ENCODE measurements at places on chromosomes 7 and 10.

- no peak for DNase-seq
Measured at GRCh38 chr7:1108264-1108920, 20.5 kb downstream of the GPER1 start.

DNA sequence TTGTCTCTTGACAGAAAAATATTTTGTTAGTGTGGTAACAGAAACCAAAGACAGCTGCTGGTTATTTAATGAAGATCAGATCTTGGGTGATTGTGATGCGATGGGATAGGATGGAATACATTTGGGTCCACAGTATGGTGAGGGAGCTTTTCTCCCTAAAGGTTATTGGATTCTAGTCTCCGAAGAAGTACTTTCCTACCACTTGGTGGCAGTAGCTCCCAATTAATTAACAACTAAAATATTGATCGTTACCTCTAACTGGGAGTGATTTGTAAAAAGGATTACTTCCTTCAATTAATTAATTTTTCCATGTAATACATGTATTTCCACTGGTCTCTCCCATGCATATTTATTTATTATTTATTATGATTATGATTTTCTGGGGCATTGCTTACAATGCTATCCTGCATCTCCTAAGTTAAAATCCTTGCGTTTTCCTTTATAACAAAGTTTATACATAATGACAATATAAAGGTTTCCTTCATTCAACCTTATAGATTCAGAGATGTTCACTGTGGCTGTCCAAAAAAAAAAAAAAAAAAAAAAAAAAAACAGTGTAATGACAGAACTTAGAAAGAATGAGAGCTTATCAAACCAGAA, 25.6 kb downstream of the TMEM196 start:
- no peak for DNase-seq

DNA sequence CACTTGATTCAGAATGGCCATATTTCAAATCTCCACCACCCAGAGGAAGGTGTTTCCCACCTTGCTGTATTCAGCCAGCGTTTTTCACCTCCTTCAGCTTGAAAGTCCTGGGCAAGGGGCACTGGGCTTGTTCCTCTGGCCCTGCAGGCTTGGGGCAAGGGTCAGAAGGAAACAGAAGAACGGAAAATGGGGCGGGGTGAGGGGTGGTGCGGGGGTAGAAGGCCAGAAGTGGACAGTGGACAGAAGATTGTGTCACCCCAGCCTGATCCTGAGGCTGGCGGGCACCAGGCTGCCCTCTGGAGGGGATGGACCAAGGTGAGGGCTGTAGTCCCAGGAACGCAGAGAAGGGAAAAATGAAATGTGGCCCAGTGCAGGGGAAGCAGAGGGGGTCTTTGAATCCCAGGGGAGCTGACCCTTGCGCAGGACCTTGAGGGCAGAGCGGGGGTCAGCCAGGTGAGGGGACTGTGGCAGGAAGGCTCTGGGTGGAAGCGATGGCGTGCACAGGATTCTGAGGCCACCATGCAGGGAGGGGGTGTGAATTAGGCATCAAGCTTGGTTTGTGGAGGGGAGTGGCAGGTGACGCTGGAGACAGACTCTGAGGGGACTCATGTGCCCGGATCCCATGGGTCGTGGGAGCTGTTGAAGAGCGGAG, 23.0 kb downstream of the TMEM120A start:
- DNase-seq = no peak

GRCh38 chr10:6033954-6034353, 28.2 kb downstream of the IL2RA start:
- DNase-seq = no peak

DNA sequence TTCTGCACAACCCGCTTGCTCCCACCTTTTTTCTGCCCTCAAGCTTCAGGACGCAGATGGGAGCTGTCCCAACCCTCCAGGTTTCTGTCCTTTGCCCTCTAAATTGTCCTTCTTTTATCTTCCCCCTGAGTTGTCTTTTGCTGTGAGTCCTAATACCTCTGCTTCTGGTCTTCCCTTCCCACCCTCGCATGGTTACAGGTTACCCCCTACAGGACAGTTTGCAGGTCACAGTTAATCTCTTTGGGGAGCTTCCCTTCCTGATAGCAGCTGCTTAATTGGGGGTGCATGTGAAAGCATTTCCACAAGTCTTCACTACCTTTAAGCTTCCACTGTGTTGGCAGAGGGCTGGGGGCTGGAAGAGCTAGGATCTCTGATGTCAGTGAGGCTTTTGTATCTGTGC, 121.5 kb upstream of the CXCL12 start:
- DNase-seq = no peak

GRCh38 chr7:127838816-127839415, 186.9 kb downstream of the SND1 start:
- DNase-seq = no peak

GRCh38 chr10:122419876-122420623, 34.4 kb upstream of the ARMS2 start:
- DNase-seq = no peak

DNA sequence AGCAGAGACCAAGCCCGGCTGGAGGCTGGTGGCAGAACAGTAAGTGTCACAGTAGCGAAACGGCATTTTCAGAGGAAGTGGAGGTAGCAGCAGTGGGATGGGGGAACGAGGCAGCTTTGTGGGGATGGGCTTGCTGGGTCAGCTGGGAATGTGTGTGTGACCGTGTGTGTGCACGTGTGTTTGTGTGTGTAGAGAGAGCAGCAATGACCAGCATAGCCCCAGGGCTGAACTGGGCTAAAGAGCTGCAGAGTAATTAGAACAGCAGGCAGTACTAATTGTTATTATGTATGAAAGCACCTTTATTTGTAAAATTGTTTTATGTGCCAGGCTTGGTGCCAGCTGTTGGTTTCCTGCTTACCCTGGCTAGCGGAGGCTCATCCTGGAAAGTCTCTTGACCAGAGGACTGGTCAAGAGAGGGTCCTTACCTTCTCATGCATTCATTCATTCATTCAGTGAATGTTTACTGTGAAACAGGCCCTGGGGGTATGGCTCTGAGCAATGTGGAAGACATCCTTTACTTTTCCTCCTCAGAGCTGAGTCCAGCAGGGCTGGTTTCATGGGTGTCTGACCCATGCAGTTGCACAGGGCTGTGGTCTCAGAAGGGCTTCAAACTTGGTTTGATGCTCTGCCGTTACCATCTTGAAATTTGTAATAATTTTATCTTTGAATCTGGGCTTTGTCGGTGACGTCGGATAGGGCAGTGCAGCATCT, 184.6 kb downstream of the SEC23IP start:
- no peak for DNase-seq

DNA sequence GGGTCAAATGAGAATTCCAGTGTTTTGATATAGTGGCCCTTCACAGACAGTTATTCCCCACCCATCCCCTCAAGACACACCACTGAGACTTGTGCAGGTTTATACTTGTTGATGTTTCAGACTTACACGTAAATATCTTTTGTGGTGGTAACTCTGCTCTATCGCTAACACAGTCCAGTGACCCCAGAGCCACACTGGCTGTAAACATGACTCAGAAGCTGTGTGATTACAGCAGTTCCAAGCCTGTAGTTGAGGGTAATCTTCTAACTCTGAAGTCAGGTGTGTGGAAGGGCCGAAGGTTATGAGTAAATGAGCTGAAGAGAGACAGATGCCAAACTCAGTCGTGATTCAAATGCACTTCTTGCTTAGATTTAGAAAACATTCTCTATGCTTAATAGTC, 19.4 kb downstream of the NOBOX start:
- no peak for DNase-seq

- DNase-seq = no peak
Measured at GRCh38 chr10:10225136-10225676, 792.5 kb upstream of the CELF2 start.

DNA sequence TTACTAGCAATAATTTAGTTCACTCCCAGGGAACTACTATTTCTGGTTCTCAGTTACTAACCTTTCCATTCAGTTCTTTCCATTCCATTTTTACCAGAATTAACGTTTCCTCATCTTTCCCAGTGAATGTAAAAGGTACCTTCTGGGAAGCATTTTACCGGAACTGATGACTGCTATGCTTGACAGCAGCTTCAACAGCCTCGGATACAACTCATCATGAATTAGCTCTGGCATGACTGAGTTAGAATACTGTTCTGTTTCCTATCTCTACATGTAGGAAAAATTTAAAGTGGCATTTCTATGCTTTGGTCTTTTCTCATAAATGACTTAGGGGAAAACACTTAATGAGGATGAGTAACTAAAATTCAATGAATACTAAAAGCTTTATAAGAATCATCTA, 18.6 kb downstream of the TAS2R41 start:
- DNase-seq = no peak

DNA sequence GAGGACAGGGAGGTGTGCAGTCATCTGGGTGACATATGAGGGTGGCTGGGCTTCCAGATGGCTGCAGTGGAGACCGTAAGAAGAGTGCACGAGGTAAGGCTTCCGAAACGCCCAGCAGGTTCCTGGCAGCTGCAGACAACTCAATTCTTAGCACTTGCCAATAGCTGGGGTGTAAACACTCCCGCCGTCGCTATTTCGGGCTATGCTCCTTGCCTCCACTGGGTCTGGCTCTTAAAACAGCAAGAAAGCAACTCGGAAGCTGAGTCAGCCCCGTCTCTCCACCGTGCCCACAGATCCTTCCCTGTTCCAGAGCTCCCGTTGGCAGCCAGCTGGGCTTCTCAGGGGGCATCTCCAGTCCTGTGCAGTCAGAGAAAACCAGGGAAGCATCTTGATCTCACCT, 6.1 kb upstream of the PDGFA start:
- no peak for DNase-seq

GRCh38 chr10:59281861-59282260, 80.5 kb downstream of the FAM13C start:
- DNase-seq = no peak

- DNase-seq = no peak
Measured at GRCh38 chr7:87513735-87514335, 38.4 kb upstream of the ABCB4 start.

- no peak for DNase-seq
Measured at GRCh38 chr10:35388197-35388596, 51.9 kb downstream of the CCNY start.

- DNase-seq = no peak
Measured at GRCh38 chr7:92485267-92485892, 7.6 kb upstream of the ERVW-1 start.

GRCh38 chr7:80488406-80488805, 23.5 kb downstream of the GNAT3 start:
- no peak for DNase-seq

DNA sequence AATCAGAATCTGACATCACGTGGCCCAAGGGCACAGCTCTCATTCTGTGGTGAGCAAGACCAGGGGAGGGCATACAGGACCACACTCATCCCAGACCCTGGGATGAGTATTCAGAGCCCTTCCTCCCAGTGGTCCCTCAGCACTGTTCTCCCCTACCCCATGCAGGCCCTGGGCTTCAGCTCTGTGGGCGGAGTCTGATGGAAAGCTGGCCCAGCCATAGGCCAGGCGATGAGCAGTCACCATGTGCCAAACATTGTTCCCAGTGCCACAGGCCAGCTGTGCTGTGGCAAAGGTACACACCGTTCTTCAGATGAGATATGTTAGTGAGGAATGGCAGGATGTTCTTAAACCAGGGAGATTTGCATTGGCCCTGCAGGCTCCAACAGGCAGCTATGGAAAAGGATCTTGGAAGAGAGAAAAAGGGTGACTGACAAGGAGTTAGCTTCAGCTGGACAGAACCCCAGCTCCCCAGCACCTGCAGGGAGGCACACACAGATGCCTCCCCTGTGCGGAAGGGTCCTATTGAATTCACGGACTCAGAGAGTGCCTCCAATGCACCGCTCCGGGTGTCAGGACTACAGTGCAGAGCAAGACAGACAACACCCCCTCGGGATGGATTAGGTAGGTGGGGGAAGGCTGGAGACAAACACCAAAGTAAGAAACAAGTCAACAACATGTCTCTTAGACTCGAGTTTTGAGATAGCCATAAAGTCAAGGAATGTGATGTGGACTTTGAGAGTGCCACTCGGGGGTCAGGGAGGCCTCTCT, 596.0 kb upstream of the MGMT start:
- no peak for DNase-seq

DNA sequence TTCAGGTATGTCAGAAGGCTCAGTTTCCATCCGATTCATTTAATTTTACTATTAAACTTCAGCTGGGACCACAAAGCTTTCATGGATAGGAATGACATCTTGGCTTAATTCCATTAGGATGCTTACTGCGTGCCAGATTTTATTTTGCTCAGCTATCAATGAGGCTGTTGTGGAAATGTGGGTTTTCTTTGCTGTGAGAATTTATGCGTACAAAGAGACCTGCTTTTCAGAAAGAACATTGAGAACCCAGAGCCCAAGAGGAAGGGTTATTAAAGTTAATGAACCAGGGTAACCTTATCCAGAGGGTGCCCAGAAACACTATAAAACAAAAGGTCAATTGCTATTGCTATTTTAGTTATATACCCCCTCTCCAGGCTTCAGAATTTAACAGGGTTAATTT, 98.3 kb downstream of the MKLN1 start:
- no peak for DNase-seq

DNA sequence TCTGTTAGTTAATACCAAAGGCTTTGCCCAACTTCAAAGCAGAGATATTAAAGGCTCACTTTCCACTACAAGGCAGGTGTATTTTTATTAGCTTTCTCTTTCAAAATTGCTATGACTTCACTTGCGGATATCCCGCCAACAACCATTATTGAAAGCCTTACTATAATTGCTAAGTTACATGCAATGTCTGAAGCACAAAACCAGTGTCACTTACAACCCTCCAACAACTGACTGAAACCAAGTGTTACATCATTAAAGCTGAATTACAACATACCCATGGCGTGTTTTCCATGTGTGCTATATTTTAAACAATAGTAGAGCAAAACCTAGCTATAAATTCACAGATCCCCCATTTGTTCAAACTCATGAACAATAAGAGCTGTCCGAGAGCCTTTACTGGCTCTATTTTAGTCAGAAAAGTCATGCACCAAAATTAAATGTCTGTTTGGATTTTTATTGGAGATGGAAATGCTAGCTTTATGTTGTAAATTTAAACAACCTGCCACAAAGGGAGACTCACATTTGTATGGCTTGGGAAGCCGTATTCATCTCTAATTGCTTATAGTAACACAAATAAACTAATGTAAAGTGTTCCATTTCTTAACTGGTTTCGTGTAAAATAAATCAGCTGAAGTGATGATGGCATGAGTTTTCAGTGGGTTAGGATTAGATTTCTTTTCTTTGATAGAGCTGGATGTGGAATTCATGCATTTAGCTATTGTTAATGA, 227.1 kb downstream of the AGMO start:
- no peak for DNase-seq

- DNase-seq = no peak
Measured at GRCh38 chr10:80512031-80512526, 25.6 kb upstream of the SH2D4B start.

- no peak for DNase-seq
Measured at GRCh38 chr10:70233939-70234300, 691 bp upstream of the PPA1 start.

DNA sequence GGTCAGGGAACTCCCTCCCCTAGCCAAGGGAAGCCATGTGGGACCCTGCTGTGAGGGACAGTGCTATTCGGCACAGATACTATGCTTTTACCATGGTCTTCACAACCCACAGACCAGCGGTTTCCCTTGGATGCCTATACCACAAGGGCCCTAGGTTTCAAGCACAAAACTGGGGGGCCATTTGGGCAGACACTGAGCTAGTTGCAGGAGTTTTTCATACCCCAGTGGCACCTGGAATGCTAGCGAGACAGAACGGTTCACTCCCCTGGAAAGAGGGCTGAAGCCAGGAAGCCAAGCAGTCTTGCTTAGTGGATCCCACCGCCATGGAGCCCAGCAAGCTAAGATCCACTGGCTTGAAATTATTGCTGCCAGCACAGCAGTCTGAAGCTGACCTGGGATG, 156.8 kb downstream of the THSD7A start:
- DNase-seq = no peak

All from stimulated activated CD4-positive, alpha-beta T cell treated with anti-CD3 and anti-CD28 coated beads, Interleukin-1b, Interleukin-23, amount 100 ng/mL, for 48 hours (primary cell).